ENCODE measurements at places on chromosomes 5 and 9.

GRCh38 chr5:151238303-151238741, 14.4 kb upstream of the CCDC69 start:
- H3K36me3 ChIP-seq = peaks cover 2% of the 10 kb centered on the region
- no peak for DNase-seq
- H3K4me3 ChIP-seq = peak overlapping the region; percentile 68
- peaks cover 30% of the 10 kb centered on the region for H3K4me1 ChIP-seq

GRCh38 chr5:156835905-156836304, 14.2 kb upstream of the PPP1R2B start:
- H3K36me3 ChIP-seq = no peaks in the 10 kb centered on the region
- H3K4me3 ChIP-seq = no peak overlapping the region
- no peaks in the 10 kb centered on the region for H3K27me3 ChIP-seq

- no peak overlapping the region for H3K4me3 ChIP-seq
- no peaks in the 10 kb centered on the region for H3K27me3 ChIP-seq
- no peaks in the 10 kb centered on the region for H3K4me1 ChIP-seq
These were observed 165.0 kb downstream of the DROSHA start for GRCh38 chr5:31366941-31367340.

GRCh38 chr5:16736158-16736995, 119.6 kb upstream of the RETREG1 start:
- H3K36me3 ChIP-seq = no peaks in the 10 kb centered on the region
- no peak overlapping the region for H3K4me3 ChIP-seq
- H3K27ac ChIP-seq = no peak overlapping the region

- H3K27ac ChIP-seq = no peak overlapping the region
- H3K27me3 ChIP-seq = no peaks in the 10 kb centered on the region
- DNase-seq = no peak
- no peak overlapping the region for H3K4me3 ChIP-seq
These were observed 2076.0 kb upstream of the CDH9 start for GRCh38 chr5:29114331-29114768.

- no peaks in the 10 kb centered on the region for H3K36me3 ChIP-seq
- no peaks in the 10 kb centered on the region for H3K27me3 ChIP-seq
- H3K27ac ChIP-seq = no peak overlapping the region
- no peak overlapping the region for H3K4me3 ChIP-seq
These were observed 413.6 kb upstream of the ADAMTSL1 start for GRCh38 chr9:18060269-18060934.

- H3K36me3 ChIP-seq = no peaks in the 10 kb centered on the region
- H3K4me3 ChIP-seq = no peak overlapping the region
- DNase-seq = no peak
These were observed 260.1 kb upstream of the CDH18 start for GRCh38 chr5:20248118-20248517.

DNA sequence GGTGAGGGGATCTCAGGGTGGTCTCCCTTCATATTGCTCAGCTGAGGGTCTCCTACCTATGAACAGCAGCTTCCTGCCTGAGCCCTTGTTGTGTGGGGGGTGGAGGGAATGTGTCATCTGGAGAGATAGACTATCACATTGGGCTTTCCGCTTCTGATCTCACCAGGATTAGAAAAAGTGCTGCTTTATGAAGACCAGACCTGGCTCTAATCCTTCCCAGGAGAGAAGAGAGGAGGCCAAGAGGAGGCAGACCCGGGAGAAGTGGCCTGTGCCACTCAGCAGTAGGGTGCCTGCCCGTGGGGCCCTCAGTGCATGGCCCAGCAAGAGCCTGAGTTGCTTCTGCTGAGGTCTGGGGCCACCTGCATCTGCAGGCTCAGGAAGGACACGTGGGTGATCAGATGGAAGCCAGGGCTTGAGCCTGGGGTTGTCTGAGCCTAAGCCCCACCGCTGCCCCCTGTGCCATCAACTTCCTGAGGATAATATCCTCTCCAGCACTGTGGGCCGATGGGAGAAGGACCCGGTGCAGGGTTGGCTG, 22.1 kb upstream of the COL5A1 start:
- DNase-seq = peak; percentile 15
- H3K27me3 ChIP-seq = peaks cover 3% of the 10 kb centered on the region
- no peak overlapping the region for H3K27ac ChIP-seq
- no peak overlapping the region for H3K4me3 ChIP-seq

DNA sequence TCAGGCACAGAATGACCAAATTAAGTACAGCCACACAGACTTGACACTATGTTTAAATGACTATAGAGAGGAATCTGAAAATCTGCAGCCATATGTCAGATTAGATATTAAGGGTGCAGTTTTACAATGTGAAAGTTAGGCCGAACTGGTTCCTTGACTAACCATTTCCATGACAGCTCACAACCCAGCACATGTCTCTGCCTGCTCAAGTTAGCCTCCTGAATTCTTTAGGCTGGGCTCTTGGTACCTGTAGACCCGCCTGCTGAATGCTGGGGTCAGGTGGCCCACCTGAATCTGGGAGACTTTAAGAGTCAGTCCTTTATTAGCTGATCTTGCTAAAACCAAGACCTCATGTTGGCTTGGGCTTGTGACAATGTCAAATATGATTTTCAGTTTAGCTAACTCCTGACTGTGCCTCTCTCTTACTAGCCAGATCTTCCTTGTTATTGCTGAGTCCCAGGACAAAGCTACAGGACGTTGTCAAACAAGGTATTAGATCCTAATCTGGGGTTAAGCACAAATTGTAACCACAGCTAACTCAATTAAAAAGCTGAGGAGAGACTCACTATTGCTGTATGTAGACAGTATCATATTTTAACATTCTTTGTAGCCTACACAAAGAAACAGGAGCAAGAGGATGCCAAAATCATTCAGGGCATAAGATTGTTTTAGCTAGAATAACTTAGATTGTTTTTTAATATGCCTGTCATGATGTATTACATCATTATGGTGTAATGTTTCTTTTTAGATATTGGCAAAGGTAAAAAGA, 490.9 kb downstream of the SEMA5A start:
- H3K36me3 ChIP-seq = no peaks in the 10 kb centered on the region
- no peak overlapping the region for H3K4me3 ChIP-seq
- no peaks in the 10 kb centered on the region for H3K4me1 ChIP-seq
- no peak overlapping the region for H3K27ac ChIP-seq
- H3K27me3 ChIP-seq = no peaks in the 10 kb centered on the region

DNA sequence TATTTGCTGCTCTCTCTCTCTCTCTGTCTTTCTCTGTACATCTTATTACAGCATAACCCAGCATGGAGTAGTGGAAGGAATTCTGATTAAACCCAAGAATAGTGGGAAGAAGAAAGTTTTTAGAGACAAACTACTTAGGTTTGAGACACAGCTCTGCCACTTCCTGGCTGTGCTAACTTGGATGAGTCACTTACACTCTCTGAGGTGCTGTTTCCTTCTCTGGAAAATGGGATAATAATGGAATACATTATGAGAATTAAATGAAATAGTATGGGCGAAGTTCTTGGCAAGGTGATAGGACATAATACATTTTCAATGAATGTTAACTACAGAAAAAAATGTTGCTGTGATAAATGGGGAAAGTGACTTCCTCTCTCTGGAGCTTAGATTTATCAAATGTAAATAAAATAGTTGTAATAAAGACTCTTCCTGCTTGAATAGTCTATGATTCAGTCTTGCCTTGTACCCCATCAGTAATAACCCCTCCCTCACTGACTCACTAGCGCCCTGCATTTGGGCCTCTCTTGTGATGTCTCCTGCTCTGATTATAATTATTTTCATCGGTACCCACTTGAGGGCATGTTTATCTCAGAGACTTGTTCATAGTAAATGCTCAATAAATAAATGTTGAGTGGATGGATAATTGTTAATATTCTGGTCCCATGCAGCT, 27.6 kb downstream of the KIF4B start:
- DNase-seq = no peak
- no peak overlapping the region for H3K4me3 ChIP-seq
- H3K27ac ChIP-seq = no peak overlapping the region
- no peaks in the 10 kb centered on the region for H3K4me1 ChIP-seq
- no peaks in the 10 kb centered on the region for H3K36me3 ChIP-seq
- H3K27me3 ChIP-seq = peaks cover 10% of the 10 kb centered on the region

DNA sequence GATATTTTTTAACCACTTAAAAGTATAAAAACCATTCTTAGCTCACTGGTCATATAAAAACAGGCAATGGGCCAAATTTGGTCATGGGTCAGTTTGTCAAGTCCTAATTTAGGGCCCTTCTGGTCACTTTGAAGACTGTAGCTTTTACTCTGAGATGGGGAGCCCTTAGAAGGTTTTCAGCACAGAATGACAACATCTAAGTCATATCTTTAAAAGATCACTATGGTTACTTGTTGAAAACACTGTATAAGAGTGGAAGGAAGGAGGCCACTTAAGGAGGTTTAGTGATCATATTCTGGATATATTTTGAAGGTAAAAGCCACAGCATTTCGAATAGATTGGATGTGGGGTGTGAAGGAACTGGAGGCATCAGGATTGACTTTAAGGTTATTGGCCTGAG, 76.7 kb downstream of the STRBP start:
- H3K36me3 ChIP-seq = peaks cover 4% of the 10 kb centered on the region
- no peaks in the 10 kb centered on the region for H3K4me1 ChIP-seq
- no peaks in the 10 kb centered on the region for H3K27me3 ChIP-seq
- no peak for DNase-seq
- H3K4me3 ChIP-seq = no peak overlapping the region

- H3K27me3 ChIP-seq = no peaks in the 10 kb centered on the region
- no peak overlapping the region for H3K27ac ChIP-seq
- peaks cover 27% of the 10 kb centered on the region for H3K36me3 ChIP-seq
- no peak overlapping the region for H3K4me3 ChIP-seq
These were observed 428.4 kb downstream of the KDM4C start for GRCh38 chr9:7186175-7186574.

- no peak overlapping the region for H3K27ac ChIP-seq
- H3K4me3 ChIP-seq = no peak overlapping the region
- no peak for DNase-seq
- H3K27me3 ChIP-seq = peaks cover 19% of the 10 kb centered on the region
- no peaks in the 10 kb centered on the region for H3K36me3 ChIP-seq
These were observed 2.5 kb downstream of the SH3TC2 start for GRCh38 chr5:149060325-149060724.

DNA sequence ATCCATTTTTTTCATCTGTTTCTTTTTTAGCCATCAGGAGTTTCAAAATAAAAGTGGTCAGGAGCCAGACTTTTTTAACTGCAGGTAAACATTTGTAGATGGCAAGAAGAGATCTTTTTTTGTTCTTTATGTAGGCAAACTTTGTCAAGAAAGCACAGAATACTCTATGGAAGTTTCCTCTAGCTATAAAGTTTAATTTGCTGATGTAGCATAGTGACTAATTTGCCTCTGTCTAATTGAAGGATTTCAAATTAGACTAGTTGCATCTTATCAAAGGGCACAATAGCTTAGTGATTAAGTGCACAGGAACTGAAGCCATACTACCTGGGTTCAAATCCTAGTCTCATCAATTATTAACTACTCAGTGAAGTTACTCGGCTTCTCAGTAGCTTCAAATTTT, 22.0 kb downstream of the FGF10 start:
- H3K27ac ChIP-seq = no peak overlapping the region
- DNase-seq = no peak
- H3K4me1 ChIP-seq = no peaks in the 10 kb centered on the region
- H3K27me3 ChIP-seq = no peaks in the 10 kb centered on the region
- H3K36me3 ChIP-seq = no peaks in the 10 kb centered on the region
- no peak overlapping the region for H3K4me3 ChIP-seq

DNA sequence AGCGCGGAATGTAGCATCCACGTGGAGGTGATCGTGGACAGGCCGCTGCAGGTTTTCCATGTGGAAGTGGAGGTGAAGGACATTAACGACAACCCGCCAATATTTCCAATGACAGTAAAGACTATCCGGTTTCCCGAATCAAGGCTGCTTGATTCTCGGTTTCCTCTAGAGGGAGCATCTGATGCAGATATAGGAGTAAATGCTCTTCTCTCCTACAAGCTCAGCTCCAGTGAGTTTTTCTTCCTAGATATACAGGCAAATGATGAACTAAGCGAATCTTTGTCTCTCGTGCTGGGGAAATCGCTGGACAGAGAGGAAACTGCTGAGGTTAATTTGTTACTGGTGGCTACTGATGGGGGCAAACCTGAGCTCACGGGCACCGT, 598 bp downstream of the PCDHA2 start:
- no peak overlapping the region for H3K4me3 ChIP-seq
- peaks cover 7% of the 10 kb centered on the region for H3K27me3 ChIP-seq
- no peaks in the 10 kb centered on the region for H3K36me3 ChIP-seq
- no peak for DNase-seq
